AG09319 (cell line): ENCODE measurements at places on chromosomes 3 and 15.

DNA sequence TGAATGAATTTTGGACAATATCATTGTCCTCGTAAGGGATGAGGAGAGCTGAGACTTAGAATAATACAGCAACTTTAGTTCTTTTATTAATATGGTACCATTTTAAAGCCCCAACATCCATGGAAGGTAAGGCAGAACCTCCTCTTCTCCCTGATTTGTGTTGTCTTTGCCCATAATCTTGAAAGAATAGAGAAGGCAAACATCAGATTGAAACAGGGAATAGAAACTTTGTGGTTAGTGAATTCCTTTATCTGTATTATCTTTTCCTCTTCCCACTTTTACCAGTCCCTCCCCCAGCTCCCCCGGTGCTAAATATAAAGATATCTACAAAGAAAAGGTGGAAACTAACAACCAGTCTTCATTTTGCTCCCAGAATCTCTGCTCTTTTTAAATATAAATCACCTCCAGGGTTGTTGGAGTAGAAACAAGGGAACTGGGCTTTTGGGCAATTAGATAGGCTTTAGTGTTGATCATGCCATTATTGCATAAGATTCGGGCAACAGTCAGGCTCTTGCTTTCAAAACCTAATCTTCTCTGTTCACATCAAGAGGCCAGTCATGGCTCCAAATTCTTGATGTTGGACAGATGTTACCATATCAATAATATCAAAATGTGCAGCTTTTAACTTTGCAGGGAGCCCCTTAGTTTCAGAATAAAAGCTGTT, 32.5 kb downstream of the ITPR1 start:
- no peak for DNase-seq

GRCh38 chr15:58742022-58742813, 7.3 kb downstream of the ADAM10 start:
- no peak for DNase-seq

DNA sequence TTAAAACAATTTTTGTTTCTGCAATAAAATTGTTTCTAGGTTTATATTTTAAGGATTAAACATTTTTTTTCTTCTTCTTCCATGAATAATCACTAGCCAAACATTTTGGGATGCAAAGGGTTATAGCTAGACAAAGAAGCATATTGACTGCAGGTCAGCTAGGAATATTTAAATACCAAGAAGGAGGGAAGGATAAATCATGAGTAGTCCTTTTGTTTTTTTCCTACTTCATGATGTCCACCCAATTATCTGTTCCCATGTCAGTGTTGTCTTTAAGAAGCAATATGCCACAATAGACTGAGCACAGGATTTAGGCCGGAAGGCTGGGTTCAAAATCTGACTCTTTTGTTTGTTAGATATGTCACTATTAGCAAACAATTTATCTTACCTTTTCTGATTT, 82.1 kb downstream of the VPS8 start:
- no peak for DNase-seq

GRCh38 chr3:39917065-39917773, 107.8 kb downstream of the MYRIP start:
- no peak for DNase-seq

GRCh38 chr3:105518203-105518602, 151.5 kb downstream of the ALCAM start:
- no peak for DNase-seq

DNA sequence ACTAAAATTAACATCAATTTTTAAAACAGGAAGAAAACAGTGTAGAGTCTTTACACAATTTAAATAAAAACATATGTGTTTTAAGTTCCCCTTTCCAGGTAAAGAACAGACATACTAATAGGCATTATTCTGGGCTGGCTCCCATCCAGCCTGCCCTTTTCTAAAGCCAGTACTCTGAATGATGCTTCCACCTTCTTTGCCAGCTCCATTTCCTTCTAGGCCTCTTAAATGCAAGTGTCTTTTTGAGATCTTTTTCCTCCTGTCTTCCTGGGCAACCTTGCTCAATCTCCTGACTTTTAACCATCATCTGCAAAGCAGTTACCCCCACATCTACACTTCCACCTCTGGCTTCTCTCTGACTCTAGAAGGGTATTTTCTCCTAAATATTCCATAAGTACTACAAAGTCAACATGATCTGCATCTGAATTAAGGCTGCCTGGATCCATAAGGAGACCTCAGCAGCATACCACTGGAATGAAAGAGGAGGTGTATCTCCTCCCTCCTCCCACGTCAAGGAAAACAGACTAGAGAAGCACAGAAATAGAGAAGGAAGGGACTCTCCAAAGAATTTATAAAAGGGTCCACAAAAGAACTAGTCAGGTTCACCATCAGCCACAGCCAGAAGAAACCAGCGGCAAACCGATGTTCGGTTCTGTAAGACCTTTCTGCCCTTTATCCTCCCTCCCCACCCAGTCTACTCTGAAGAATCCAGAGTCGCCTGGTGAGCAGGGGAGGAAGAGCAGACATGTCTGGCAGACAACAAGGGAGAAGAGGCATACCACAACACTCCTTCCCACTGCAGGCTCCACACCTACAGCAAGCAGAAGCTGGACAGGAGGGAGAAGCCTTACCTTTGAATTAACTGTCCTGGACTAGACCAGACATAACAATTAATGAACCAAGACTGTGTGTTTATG, 47.1 kb downstream of the GOLIM4 start:
- no peak for DNase-seq

DNA sequence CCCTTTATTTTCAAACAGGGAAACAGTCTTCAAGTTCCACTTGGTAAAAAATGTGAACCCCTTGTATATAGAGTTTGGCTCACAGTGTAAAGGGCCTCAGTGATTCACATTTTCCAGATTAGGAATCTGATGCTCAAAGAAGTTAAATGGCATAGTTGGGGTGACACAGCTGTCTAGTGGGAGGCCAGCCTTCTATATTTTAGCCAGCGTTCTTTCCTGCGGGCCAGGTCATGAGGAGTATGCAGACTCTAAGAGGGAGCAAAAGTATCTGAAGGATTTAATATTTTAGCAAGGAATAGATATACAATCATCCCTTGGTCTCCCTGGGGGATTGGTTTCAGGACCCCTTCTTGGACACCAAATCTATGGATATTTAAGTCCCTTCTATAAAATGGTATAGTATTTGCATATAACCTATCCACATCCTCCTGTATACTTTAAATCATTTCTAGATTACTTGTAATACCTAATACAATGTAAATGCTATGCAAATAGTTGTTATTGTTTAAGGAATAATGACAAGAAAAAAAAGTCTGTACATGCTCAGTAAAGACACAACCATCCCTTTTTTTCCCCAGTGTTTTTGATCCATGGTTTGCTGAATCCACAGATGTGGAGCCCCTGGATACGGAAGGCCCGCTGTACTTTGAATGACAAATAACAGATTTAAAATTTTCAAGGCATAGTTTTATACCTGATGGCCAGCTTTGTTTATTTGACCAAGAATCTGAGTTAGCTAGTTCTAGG, 7.0 kb downstream of the B2M start:
- no peak for DNase-seq

- DNase-seq: no peak
Measured at GRCh38 chr3:111568911-111569310, 26.2 kb downstream of the ZBED2 start.

DNA sequence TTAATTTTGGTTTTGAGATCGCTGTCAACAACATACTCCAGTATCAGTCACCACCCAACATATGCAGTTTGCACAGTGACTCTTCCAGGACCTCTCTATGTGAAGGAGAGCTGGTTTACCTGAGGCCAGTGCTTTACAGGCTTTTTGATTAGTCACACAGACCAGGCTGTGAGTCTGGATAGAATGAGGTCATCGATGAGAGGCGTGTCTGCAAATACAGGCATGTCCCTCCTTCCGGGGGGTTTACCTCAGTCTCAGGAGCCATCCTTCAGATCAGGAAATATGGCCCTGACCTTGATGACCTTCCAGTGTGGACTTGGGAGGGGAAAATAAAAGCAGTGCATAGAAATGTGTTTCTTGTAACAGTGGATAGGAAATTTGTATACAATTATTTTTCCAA, 46.9 kb downstream of the KBTBD12 start:
- no peak for DNase-seq

- no peak for DNase-seq
Measured at GRCh38 chr3:80366808-80367548, 599.2 kb upstream of the ROBO1 start.

DNA sequence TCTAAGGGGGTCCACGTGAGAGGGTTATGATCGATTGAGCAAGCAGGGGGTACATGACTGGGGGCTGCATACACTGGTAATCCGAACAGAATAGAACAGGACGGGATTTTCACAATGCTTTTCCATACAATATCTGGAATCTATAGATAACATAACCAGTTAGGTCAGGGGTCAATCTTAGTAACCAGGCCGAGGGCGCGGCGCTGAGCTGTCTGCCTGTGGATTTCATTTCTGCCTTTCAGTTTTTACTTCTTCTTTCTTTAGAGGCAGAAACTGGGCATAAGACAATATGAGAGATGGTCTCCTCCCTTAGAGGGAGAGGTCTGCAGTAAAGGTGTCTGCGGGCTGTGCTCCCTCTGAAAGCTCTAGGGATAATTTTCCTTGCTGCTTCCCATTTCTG, 261.3 kb downstream of the XXYLT1 start:
- no peak for DNase-seq

- no peak for DNase-seq
Measured at GRCh38 chr3:73292220-73292619, 230.8 kb downstream of the EBLN2 start.

GRCh38 chr15:100901702-100902435, 17.3 kb upstream of the LRRK1 start:
- DNase-seq: no peak

DNA sequence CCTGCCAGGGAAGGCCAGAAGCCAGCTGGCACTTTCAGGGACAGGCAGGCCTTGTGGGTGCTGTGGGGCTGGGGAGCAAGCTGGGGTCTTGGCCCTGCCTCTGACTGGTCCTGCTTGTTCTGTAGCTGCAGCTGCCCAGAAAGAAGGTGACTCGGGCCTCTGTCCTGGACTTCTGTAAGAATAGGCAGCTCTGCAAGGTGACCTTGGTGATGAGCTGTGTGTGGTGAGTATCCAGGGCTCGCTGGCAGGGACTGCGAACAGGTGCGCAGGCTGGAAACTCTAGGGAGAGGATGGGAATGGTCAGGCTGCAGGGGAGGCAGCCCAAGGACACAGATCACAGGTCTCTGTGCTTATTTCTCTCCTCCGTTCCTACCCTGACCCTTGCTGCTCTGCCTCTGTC, 31.2 kb downstream of the SLC22A14 start:
- no peak for DNase-seq

DNA sequence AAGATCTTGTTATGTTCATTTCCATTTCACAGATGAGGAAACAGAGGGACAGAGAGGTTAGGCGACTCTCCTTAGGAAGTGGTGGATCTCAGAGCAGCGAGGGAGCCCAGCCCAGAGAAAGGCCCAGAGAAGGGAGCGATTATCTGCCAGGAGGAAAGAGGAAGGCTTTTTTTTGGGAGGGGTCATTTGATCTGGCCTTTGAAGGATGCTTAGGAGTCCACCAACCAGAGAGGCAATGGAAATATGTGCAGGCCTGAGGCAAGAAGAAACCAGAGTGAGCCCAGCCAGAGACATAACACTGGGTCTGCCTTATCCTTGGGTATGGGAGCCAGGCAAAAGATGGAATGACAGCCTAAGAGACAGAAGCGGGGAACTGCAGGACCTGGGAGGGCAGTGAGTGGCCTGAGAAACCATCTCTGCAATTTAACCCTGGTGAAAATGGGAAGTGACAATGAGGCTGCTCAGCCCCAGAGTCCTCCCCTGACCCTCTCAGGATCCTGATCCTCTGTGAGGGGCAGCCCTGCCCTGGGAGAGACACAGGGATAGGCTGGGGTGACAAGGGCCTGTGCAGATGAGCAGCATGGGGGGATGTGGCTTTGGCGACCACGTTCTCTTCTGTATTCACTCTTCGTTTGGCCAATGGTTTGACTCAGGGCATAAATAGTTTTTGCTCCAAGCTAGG, 163.2 kb downstream of the WNT7A start:
- DNase-seq: no peak

DNA sequence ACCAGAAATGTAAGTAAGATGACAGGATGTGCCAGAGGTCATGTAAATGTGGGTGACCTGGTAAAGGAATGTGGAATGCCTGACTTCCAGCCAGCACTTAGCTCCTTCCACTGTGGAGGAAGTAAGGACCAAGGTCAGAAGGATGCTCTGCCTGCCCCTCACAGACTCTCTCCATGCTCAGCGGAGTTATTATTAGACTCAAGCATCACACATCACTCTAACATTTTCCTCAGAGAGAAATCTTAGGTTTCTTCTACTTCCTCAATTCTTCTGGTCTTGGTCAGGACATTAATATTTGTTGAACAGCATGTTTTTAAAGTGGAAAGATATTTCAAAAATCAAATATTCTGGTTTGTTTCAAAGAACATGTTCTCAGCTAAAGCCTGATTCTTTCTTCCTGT, 231.4 kb upstream of the WNT5A start:
- DNase-seq: no peak

DNA sequence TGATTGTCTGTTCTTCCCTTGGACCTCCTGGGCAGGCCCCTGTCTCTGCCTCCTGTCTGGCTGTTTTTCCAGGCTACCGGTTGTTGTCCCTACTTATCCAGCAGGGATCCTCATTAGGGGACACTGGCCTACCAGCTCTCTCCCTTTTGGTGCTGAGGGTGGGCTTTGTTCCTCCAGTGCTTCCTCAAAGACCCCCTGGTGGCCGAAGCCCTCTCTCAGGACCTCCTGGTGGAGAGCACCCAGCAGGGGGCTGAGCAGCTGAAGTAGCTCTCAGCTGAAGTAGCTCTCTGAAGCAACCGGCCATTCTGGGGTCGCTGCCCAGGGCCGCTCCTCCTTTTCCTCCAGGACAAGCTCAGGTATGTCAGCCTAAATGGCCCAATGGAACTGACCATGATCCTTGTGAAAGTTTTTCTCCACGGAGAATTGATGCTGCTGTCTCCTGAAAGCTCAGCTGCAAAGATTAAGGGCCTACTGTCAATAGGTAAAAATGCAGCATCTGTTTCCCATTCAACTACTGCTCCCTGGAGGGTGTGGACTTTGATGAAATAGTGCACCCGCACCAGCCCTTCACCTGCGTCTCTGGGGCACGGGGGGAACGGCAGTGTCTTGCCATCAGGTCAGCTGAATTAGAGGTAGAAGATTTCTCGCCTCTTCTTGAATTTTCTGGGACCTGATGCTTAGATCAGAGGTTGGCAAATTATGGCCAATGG, 27.6 kb downstream of the ARNT2 start:
- DNase-seq: no peak

DNA sequence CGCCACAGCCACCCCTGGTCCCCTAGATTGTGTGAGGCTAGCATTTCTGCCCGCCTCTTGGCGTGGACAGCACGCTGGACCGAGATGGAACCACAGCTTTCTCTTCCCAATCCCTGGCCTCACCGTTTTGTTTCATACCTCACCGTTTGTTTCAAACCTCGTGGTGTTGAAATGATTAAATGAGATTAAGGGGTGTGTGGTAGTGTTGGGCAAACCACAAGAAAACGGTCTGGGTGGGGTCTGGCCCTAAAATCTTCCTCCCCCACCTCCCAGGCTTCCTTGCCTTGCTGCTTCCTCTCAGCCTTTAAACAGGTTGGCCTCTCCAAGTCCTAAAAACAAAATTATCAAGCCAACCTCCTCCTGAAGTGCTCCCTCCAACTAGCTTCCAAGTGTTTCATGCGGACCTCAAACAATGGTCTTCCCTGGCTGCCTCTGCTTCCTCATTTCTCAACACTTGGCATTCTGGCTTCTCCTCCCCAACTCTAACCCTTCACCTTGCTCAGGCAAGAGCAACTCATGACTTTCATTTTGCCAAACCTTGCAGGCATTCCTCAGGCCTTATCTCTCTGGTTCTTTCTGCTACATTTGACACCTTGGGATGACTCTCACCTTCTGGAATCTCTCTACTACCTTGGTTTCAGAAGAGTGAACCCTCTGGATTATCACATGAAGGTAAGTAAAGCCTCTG, 1.4 kb upstream of the ATP13A3 start:
- no peak for DNase-seq

GRCh38 chr3:155631323-155632019, 113.4 kb downstream of the PLCH1 start:
- DNase-seq: no peak
